ENCODE measurements at places on chromosomes 12 and 14. TPM values are rescaled to one million over a fixed set of nuclear protein-coding genes. Genes with fewer than 3 reads are reported as not detected.

DNA sequence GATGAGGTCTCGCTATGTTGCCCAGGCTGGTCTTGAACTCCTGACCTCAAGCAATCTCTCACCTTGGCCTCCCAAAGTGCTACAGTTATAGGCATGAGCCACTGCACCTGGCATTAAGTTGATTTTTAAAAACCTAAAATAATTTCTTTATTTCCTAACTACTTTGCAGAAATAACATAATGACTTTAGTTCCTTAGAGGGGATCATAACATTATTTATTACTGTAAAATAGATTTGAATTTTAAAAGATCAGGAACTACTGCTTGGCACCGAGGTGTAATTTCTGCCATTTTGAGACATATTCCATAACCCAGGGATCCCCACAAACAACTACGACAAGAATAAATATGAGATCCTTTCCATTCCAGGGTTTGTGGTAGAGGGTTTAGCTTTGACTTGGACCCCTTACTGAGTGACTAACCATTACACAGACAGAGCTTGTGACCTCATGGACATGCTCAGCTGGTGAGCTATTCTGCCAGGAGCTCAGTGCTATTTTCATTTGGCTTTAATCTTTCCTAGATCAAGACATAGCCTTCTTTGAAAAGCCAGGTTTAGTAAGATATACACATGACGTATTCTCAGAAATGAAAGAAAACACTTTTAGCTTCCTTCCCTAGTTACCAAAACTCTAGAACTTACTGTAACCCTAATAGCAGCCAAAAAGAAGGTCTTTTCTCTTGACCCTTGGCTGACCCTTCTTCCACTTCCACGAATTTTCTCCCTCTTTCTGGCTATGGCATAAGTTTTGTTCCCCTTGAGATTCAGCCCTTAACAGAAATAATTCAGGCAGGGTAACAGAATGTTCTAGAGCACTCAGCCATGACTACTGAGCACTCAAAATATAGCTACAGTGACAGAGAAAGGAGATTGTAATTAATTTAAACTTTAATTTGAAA lies 75.1 kb upstream of the NUDT4 start:
- no peak overlapping the region for H3K4me3 ChIP-seq
- no peaks in the 10 kb centered on the region for H3K27me3 ChIP-seq
- no peak for DNase-seq
- no peaks in the 10 kb centered on the region for H3K36me3 ChIP-seq
- H3K4me1 ChIP-seq: no peaks in the 10 kb centered on the region

- DNase-seq: no peak
- H3K27me3 ChIP-seq: no peaks in the 10 kb centered on the region
- no peaks in the 10 kb centered on the region for H3K36me3 ChIP-seq
These were observed 112.3 kb upstream of the EEA1 start for GRCh38 chr12:93041416-93041815.

GRCh38 chr14:51533872-51534553 lies 117.7 kb upstream of the FRMD6 start:
- H3K27ac ChIP-seq: no peak overlapping the region
- no peaks in the 10 kb centered on the region for H3K36me3 ChIP-seq
- H3K4me3 ChIP-seq: no peak overlapping the region

DNA sequence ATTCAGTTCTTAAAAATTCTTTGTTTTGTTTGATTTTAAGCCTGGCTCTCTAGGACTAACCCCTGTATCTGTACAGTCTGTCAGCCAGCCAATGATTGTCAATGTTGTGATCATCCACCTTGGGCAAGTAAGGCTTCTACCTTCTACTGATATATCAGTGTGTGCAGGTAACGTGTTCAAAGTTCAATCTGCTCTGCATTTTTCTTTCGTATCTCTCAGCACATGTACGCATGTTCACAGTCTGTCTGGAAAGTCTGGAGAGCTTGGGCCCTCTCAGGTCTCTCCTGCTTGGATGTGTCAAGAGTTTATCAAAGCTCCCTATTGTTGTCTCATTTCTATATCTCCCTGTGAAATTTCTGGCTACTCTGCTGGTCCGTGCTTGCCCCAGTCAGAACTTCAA lies 138.6 kb upstream of the VRK1 start:
- peaks cover 4% of the 10 kb centered on the region for H3K27me3 ChIP-seq
- H3K27ac ChIP-seq: no peak overlapping the region
- H3K4me1 ChIP-seq: no peaks in the 10 kb centered on the region
- no peak for DNase-seq
- H3K4me3 ChIP-seq: no peak overlapping the region

DNA sequence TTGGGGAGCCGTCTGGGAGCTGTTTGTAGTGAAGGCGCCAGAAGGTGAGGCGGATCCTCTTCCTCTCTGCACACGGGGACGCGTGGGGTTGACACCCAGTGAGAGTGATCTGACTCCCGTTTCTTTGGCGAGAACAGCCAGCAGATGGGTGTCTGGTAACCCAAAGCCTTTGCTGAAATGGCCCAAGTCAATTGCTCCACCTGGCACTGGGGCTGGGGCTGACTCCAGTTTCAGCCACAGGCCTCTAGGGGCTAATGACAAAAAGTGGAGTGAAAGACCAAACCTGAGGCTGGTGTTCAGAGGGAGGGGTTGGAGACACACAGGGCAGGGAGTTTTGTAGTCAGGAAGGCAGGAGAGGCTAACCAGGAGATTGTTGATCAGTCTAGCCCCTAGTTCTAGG lies 87.0 kb downstream of the FRMD6 start:
- no peak overlapping the region for H3K4me3 ChIP-seq
- no peak for DNase-seq
- no peaks in the 10 kb centered on the region for H3K36me3 ChIP-seq
- H3K27ac ChIP-seq: no peak overlapping the region

GRCh38 chr14:92519246-92520101 lies 5.9 kb downstream of the RIN3 start:
- peaks cover 20% of the 10 kb centered on the region for H3K4me1 ChIP-seq
- no peaks in the 10 kb centered on the region for H3K36me3 ChIP-seq

- no peaks in the 10 kb centered on the region for H3K27me3 ChIP-seq
- no peak overlapping the region for H3K4me3 ChIP-seq
- no peaks in the 10 kb centered on the region for H3K36me3 ChIP-seq
- DNase-seq: no peak
- H3K4me1 ChIP-seq: no peaks in the 10 kb centered on the region
- no peak overlapping the region for H3K27ac ChIP-seq
These were observed 228.1 kb downstream of the KCNC2 start for GRCh38 chr12:74981541-74981940.

- H3K36me3 ChIP-seq: no peaks in the 10 kb centered on the region
- no peaks in the 10 kb centered on the region for H3K27me3 ChIP-seq
- no peaks in the 10 kb centered on the region for H3K4me1 ChIP-seq
- H3K27ac ChIP-seq: no peak overlapping the region
- no peak for DNase-seq
These were observed 24.8 kb upstream of the MTHFD1 start for GRCh38 chr14:64363265-64363846.

- DNase-seq: no peak
- no peaks in the 10 kb centered on the region for H3K27me3 ChIP-seq
- no peak overlapping the region for H3K27ac ChIP-seq
- peaks cover 54% of the 10 kb centered on the region for H3K4me1 ChIP-seq
- H3K4me3 ChIP-seq: no peak overlapping the region
These were observed 6.2 kb downstream of the DTX1 start for GRCh38 chr12:113062502-113063395.

GRCh38 chr14:34098045-34098984 lies 147.4 kb upstream of the EGLN3 start:
- no peak overlapping the region for H3K4me3 ChIP-seq
- peaks cover 6% of the 10 kb centered on the region for H3K4me1 ChIP-seq
- DNase-seq: peak; percentile 26
- no peaks in the 10 kb centered on the region for H3K36me3 ChIP-seq
- no peaks in the 10 kb centered on the region for H3K27me3 ChIP-seq

Gene TGM1
- 11.0 TPM for total RNA-seq

Gene HCAR3
- not detected for total RNA-seq

Gene RBM19
- 78.4 TPM for total RNA-seq

Gene KLHDC1
- total RNA-seq: 12.9 TPM

Gene ZNF84
- 42.0 TPM for total RNA-seq

Data from CD4-positive, alpha-beta memory T cell (primary cell).